Heart right ventricle (tissue), 16 donors: ENCODE measurements at places on chromosomes 3 and 15.

DNA sequence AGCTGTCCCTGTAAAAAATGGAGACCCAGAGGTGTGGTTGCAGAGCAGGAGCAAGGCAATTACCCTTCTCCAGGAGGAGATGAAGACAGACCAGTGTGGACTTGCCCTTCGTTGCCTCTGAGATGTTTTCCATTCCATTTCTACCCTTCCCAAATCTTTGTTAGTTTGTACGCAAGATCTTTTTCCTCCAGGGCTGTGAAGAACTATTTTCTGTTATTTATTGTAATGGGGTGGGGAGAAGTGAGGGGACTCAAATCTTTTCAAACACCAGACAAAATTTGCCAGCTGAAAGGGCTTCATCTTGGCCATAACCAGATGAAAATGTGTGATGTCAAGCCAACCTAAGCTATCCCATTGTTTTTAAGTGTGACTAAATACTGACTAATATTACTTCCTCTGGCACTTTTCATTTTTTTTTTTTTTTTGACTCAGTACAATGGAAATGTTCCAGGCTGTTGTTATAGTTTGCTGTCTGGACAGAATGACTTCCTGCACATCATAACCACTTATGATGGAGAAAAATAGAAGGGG lies 271.3 kb upstream of the TPRG1 start:
- H3K36me3 ChIP-seq, result no peaks in the 10 kb centered on the region
- no peak for DNase-seq

DNA sequence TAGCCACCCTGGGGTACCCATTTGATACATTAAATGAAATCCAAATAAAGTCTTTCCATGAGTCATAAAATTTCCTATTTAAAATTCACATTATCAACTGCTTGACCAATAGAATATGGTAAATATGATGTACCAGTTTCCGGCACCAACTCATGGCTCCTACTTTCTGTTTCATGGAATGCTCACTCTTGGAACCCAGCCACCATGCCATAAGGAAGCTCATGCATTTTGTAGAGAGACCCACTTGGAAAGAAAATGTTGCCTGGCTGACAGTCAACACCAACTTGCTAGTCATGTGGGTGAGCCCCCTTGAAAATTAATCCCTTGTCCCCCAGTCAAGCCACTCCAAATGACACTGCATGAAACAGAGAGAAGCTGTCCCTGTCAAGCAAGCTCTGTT lies 57.2 kb downstream of the WWTR1 start:
- no peaks in the 10 kb centered on the region for H3K36me3 ChIP-seq
- no peak overlapping the region for H3K4me3 ChIP-seq
- H3K27ac ChIP-seq, result no peak overlapping the region
- no peak for DNase-seq
- H3K27me3 ChIP-seq, result no peaks in the 10 kb centered on the region

DNA sequence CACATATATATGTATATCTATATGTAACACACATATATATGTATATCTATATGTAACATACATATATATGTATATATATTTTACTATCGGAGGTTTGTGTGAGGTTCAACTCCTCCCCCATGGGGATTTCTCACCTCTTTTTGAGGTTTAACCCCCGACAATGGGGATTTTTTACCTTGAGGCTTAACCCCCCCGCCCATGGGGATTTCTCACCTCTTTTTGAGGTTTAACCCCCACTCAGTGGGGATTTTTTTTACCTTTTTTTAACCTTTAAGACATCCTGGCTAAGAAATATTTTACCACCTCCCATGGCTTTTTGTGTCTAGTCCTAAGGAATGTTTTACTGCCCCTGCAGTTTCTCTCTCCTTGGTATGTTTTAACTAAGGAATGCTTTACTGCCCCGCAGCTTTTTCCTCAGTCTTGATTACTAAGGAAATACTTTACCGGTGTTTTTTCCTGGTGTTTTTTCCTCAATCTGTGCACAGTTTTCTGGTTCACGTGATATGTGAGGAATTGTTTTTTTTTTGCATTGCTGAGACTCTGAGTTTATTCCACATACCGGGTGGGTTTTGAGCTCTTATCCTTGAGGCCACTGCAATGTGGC lies 185.2 kb downstream of the KLF13 start:
- no peaks in the 10 kb centered on the region for H3K36me3 ChIP-seq
- H3K27me3 ChIP-seq, result no peaks in the 10 kb centered on the region
- no peak overlapping the region for H3K27ac ChIP-seq
- peaks cover 6% of the 10 kb centered on the region for H3K4me1 ChIP-seq

GRCh38 chr3:3696345-3696744 lies 102.9 kb upstream of the LRRN1 start:
- no peak overlapping the region for H3K4me3 ChIP-seq
- DNase-seq, result no peak
- H3K27ac ChIP-seq, result no peak overlapping the region
- no peaks in the 10 kb centered on the region for H3K36me3 ChIP-seq
- H3K27me3 ChIP-seq, result no peaks in the 10 kb centered on the region
- no peaks in the 10 kb centered on the region for H3K4me1 ChIP-seq

GRCh38 chr3:129327510-129327909 lies 48.8 kb downstream of the HMCES start:
- H3K4me1 ChIP-seq, result no peaks in the 10 kb centered on the region
- no peaks in the 10 kb centered on the region for H3K27me3 ChIP-seq
- H3K4me3 ChIP-seq, result no peak overlapping the region
- no peak for DNase-seq

DNA sequence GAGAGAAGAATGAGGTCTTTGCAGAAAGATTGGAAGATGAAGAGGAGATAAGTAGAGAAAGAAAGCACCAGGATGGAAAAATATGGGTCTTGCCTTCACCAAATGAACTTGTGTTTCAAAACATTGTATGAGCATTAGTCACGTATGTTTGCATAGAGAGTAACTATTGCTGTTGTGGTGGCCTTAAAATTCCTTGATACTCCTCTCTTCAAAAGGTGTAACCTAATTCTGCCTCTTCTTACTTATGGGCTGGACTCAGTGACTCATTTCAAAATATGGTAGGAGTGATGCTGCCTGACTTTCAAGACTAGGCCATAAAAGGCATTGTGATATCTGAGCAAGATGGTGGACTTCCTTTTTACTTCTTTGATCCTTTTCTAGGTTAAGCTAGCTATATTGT lies 228.7 kb upstream of the ZNF385D start:
- H3K27ac ChIP-seq, result no peak overlapping the region
- no peaks in the 10 kb centered on the region for H3K4me1 ChIP-seq
- H3K4me3 ChIP-seq, result no peak overlapping the region
- H3K36me3 ChIP-seq, result no peaks in the 10 kb centered on the region

GRCh38 chr3:102529452-102529851 lies 94.6 kb downstream of the ZPLD1 start:
- H3K36me3 ChIP-seq, result no peaks in the 10 kb centered on the region
- no peaks in the 10 kb centered on the region for H3K4me1 ChIP-seq
- no peak overlapping the region for H3K4me3 ChIP-seq
- no peak for DNase-seq

- no peaks in the 10 kb centered on the region for H3K4me1 ChIP-seq
- H3K36me3 ChIP-seq, result no peaks in the 10 kb centered on the region
- H3K4me3 ChIP-seq, result no peak overlapping the region
- H3K27ac ChIP-seq, result no peak overlapping the region
Observed at GRCh38 chr3:156366559-156366958, 188.4 kb downstream of the SSR3 start.

- H3K27ac ChIP-seq, result no peak overlapping the region
- no peak for DNase-seq
- no peak overlapping the region for H3K4me3 ChIP-seq
- H3K36me3 ChIP-seq, result no peaks in the 10 kb centered on the region
- peaks cover 26% of the 10 kb centered on the region for H3K4me1 ChIP-seq
Observed at GRCh38 chr3:52829482-52829881, 990 bp downstream of the ITIH4 start.

- H3K27ac ChIP-seq, result peak overlapping the region; percentile 60
- no peak for DNase-seq
- no peaks in the 10 kb centered on the region for H3K27me3 ChIP-seq
Observed at GRCh38 chr3:45664578-45664977, 24.6 kb upstream of the SACM1L start.

DNA sequence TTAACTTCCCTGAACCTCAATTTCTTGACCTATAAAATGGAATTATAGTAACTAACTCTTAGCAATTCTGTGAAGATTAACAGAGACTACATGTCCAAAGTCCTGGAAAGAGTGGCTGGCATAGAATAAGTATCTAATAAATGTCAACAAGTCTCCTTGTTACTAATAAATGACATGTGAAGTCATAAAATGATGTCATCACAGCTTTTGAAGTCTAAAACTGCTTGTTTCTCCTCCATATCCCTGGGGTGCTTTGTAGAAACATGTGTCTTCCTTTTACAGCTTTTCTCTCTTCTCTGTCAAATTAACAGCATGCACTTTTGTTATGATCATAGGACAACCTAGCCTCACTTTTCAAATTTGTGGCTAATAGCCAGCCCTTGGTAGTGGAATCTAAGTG lies 510.2 kb downstream of the NTRK3 start:
- DNase-seq, result no peak
- H3K36me3 ChIP-seq, result no peaks in the 10 kb centered on the region
- no peaks in the 10 kb centered on the region for H3K4me1 ChIP-seq
- no peaks in the 10 kb centered on the region for H3K27me3 ChIP-seq
- H3K27ac ChIP-seq, result no peak overlapping the region

DNA sequence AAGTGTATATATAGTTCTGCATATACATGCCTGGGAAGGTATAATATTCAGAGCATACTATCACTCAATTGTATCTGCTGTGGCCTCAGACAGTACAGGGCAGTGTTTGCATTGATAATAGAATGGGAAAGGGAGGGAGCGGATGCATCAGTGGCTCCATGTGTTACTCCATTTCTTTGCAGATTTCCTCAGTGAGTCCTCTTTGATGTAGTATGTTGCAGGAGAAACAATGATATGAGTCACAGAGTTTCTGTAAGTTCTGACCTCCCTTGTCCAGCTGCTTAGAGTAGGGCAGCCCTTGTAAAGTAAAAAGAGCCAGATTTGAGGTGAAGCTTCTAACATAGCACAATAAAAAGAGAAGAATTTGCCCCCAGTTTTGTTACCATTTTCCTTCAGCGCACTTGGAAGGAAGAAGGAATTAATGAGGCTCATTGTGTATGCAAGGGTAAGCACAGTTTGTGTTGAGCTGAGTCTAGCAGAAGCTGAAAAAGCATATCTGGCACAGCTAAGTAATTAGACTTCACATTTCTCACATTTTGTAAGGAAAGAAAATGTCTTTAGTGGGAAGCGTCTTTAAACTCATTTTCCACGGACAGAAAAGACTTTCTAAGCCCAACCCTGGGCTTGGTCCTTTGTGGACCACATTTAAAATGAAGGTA lies 555.8 kb upstream of the IL12A start:
- no peaks in the 10 kb centered on the region for H3K36me3 ChIP-seq
- H3K4me3 ChIP-seq, result no peak overlapping the region
- H3K27me3 ChIP-seq, result no peaks in the 10 kb centered on the region
- H3K27ac ChIP-seq, result no peak overlapping the region
- H3K4me1 ChIP-seq, result no peaks in the 10 kb centered on the region

DNA sequence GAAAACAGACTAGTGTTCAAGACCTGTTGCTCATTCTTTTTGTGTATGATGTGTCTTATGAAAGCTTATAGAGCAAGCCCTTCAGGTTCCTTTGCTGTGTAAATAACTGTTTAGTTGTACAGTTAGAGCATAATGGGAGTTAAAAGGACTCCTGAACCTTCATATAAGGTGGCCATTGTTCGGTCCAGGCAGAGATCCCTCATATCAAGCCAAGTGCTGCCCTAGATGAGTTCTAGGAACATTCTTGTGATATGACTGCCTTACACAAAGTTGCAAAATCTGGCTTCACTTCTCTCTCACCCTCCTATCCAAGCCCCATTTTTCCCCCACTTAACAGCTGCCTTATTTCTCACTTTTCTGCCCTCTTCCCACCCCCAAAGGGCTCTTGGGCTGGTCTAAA lies 26.9 kb downstream of the GYG1 start:
- H3K4me3 ChIP-seq, result no peak overlapping the region
- peaks cover 72% of the 10 kb centered on the region for H3K36me3 ChIP-seq
- peaks cover 38% of the 10 kb centered on the region for H3K4me1 ChIP-seq
- no peak for DNase-seq
- H3K27ac ChIP-seq, result peak overlapping the region; percentile 20
- H3K27me3 ChIP-seq, result no peaks in the 10 kb centered on the region

DNA sequence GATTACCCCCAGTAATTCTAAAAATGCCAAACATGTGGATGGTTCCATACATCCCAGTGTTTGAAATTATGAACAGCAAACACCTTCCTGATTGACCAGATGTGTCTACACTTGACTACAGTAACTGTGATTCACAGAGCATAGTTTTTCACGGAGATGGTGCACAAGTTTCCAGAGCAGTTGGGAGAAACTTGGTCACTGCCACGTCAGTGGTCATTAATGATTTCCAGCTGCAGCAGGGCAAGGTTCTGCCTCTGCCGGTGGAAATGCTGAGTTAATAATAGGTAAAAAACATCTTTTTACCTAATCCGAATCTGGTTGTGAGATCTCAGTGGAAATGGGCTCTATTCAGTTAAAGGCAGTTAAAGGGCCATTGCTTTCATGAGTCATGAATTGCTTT lies 154.1 kb upstream of the FEZF2 start:
- no peak overlapping the region for H3K4me3 ChIP-seq
- H3K27me3 ChIP-seq, result no peaks in the 10 kb centered on the region
- H3K36me3 ChIP-seq, result no peaks in the 10 kb centered on the region
- H3K4me1 ChIP-seq, result no peaks in the 10 kb centered on the region
- no peak overlapping the region for H3K27ac ChIP-seq

DNA sequence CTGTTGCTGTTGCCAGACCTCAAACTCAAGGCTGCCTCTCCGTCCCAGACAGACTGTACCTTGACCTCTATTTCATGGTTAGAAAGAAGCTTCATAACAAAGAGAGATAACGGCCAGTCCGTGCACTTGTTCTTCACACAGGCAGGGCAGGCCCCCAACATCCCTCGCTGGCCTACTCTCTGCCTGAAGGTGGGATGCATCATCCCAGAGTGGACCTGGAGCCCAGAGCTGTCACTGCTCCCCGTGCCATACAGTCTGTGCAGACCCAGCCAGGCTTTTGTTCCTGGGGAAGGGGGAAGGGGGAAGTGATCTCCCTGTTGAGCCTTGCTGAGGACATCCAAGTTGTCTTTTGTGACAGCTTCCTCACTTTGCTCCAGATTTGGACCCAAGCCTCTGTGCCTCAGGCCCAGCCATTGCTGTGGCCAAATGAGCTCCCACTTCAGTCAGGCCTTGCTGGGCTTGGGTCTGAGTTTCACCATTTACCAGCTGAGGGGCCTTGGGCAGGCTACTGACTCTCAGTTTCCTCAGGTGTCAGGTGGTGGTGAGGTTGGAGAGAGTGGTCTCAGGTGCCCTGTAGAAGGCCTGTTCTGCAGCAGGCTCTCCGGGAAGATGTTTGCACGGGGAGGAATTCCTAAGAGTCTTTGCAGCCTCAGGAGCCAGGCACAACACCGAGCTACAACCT lies 141.6 kb downstream of the DNAJB8 start:
- no peaks in the 10 kb centered on the region for H3K36me3 ChIP-seq
- no peak for DNase-seq
- peaks cover 6% of the 10 kb centered on the region for H3K4me1 ChIP-seq

GRCh38 chr3:175457301-175457700 lies 598.2 kb downstream of the NAALADL2 start:
- no peaks in the 10 kb centered on the region for H3K4me1 ChIP-seq
- H3K36me3 ChIP-seq, result no peaks in the 10 kb centered on the region
- no peak for DNase-seq
- H3K27ac ChIP-seq, result no peak overlapping the region
